ENCODE measurements at places on chromosomes 12 and 14.

- no peaks in the 10 kb centered on the region for H3K4me1 ChIP-seq
- H3K4me3 ChIP-seq = no peak overlapping the region
- H3K27me3 ChIP-seq = no peaks in the 10 kb centered on the region
- no peaks in the 10 kb centered on the region for H3K36me3 ChIP-seq
Observed at GRCh38 chr12:130227641-130228040, 65.4 kb downstream of the FZD10 start.

DNA sequence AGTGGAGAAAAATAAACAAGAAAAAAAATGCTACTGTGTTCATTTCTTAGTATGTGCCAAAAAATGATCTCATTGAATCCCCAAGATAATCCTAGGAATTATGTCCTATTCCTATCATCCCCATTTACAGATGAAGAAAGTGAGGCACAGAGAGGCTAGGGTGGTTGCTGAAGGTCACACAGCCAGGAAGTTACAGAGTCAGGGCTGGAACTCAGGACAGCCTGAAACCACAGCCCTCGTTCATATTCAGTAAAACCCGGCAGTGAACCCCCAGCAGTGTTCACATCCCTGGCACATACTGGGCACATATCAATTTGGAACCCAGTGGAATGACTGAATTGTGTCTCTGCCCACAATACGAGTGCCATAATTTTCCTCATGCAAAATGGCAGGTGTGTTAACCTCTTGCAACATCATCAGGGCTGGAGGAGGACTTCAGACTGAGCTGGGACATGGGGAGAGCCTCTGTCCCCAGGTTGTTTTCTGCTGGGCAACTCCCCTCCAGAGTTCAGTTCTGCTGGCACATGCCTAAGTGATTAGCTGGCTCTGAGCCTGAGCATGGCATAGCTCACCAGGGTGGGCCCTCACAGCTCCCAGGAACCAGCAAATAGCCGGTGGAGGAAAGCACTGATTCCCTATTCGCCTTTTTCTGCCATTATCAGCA lies 2.0 kb upstream of the PPP1CC start:
- H3K4me3 ChIP-seq = no peak overlapping the region
- H3K4me1 ChIP-seq = peaks cover 18% of the 10 kb centered on the region
- no peak overlapping the region for H3K27ac ChIP-seq
- no peaks in the 10 kb centered on the region for H3K27me3 ChIP-seq

GRCh38 chr12:3920351-3921150 lies 47.4 kb upstream of the PARP11 start:
- H3K27ac ChIP-seq = no peak overlapping the region
- no peaks in the 10 kb centered on the region for H3K36me3 ChIP-seq
- H3K27me3 ChIP-seq = no peaks in the 10 kb centered on the region
- peaks cover 6% of the 10 kb centered on the region for H3K4me1 ChIP-seq

DNA sequence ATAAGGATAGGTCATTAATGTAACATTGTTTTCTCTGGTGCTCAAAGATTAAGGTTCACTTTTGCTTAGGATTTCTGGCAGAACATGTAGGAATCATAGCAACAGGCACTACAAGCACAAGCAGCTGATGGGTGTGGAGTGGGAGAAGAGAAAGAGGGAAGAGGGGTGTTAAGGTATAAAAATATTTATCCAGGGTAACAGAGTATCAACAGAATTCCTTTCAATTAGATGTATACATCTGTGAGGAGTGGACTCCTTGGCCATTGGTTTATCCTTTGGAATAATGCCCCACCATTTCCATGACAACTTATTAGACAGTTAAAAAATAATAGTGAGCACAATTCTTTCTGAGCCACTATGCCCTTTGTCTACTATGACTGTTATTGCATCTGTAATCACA lies 388.3 kb upstream of the DDHD1 start:
- ATAC-seq = no peak
- no peaks in the 10 kb centered on the region for H3K36me3 ChIP-seq
- H3K27me3 ChIP-seq = no peaks in the 10 kb centered on the region
- H3K4me1 ChIP-seq = no peaks in the 10 kb centered on the region

GRCh38 chr14:96297000-96297399 lies 41.0 kb downstream of the BDKRB1 start:
- H3K27me3 ChIP-seq = no peaks in the 10 kb centered on the region
- no peaks in the 10 kb centered on the region for H3K4me1 ChIP-seq
- ATAC-seq = no peak
- no peak overlapping the region for H3K4me3 ChIP-seq
- no peak overlapping the region for H3K27ac ChIP-seq

GRCh38 chr14:55417955-55418354 lies 6.3 kb upstream of the ATG14 start:
- ATAC-seq = no peak
- H3K4me3 ChIP-seq = no peak overlapping the region
- H3K27me3 ChIP-seq = no peaks in the 10 kb centered on the region
- H3K27ac ChIP-seq = no peak overlapping the region

- no peak for ATAC-seq
- no peak overlapping the region for H3K4me3 ChIP-seq
- no peaks in the 10 kb centered on the region for H3K27me3 ChIP-seq
- H3K27ac ChIP-seq = no peak overlapping the region
Observed at GRCh38 chr12:10590966-10591365, 22.4 kb downstream of the MAGOHB start.

Data from activated T-helper 17 cell treated with anti-CD3 and anti-CD28 coated beads, Interleukin-2, amount 50 U/mL, for 72 hours (primary cell).